ENCODE measurements at places on chromosomes 7 and 10. TPM values are rescaled to one million over a fixed set of nuclear protein-coding genes. Genes with fewer than 3 reads are reported as not detected.

DNA sequence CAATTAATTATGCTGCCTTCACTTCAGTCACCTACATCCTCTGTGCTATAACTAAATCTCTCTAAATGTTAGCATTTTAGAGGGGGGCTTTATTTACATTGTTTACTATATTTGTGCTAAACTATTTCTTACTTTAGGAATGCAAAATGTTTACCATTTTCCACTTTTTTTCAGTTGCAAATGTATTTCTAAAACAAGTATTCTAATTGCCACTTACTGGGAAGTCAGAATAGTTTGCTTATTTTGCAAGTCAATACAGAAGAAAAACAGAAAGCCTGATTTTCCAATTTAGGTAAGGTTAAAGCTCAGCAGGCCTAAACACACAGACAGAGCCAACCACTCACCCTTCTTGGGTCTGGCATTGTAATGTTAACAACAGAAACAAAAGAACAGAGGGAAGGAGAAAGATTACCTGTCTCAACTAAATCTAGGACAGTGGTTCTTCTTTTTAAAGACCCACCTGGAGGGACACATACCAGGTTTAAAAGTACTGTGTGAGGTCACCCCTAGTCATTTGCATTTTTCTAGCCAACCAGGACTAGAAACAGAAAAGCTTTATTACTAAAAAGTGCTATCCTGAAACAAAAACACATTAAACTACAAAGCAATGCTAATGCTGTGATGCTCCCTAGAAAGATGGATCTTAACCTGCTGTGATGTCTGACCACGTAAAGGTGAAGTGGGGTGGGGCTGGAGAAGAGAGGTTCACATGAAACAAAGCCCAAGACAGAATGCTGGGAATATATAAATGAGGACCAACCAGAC, 178.2 kb downstream of the SLC25A13 start:
- no peak overlapping the region for H3K4me3 ChIP-seq
- H3K36me3 ChIP-seq, result no peaks in the 10 kb centered on the region
- no peaks in the 10 kb centered on the region for H3K4me1 ChIP-seq
- no peaks in the 10 kb centered on the region for H3K27me3 ChIP-seq
- H3K27ac ChIP-seq, result no peak overlapping the region

DNA sequence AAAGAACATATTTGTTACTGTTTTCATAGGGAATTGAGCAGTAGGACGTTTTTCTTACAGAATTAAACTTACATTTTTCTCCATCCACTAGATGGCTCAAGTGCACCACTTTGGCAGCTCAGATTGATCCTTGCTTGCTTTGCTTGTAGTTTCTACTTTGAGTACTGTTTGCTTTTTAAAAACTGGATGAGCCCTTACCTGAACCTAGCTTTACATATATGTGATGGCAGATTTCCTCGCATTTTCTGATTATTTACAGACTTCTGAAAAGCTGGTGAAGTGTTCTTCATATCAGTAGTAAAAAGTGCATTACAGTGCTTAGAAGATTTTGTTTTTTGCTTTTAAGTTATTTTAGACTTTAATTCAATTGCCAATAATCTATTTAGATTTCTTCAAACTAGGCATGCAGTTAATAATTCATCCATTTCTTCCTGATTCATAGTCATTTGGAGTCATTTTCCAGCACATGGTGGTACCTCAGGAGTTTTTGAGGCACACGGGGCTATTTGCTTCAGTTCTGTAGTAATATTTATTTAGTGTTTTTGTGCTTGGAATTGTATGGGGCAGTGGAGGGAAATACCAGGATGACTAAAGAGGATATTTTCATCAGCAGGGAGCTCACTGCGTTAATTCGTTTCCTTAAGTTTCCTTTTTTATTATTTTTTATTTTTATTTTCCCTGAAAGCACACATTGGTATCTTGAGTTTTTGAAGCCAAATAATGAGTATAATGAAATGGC, 57.3 kb downstream of the MAPK8 start:
- H3K27ac ChIP-seq, result no peak overlapping the region
- H3K4me3 ChIP-seq, result no peak overlapping the region
- peak; percentile 65 for DNase-seq
- H3K4me1 ChIP-seq, result peaks cover 15% of the 10 kb centered on the region
- H3K36me3 ChIP-seq, result no peaks in the 10 kb centered on the region
- no peaks in the 10 kb centered on the region for H3K27me3 ChIP-seq

- DNase-seq, result no peak
- no peaks in the 10 kb centered on the region for H3K27me3 ChIP-seq
- no peak overlapping the region for H3K4me3 ChIP-seq
- no peaks in the 10 kb centered on the region for H3K36me3 ChIP-seq
- H3K4me1 ChIP-seq, result peaks cover 5% of the 10 kb centered on the region
These were observed 623.8 kb downstream of the SUGCT start for GRCh38 chr7:40758590-40758989.

GRCh38 chr10:44471410-44471809, 86.5 kb upstream of the CXCL12 start:
- H3K27ac ChIP-seq, result no peak overlapping the region
- no peaks in the 10 kb centered on the region for H3K27me3 ChIP-seq
- no peak overlapping the region for H3K4me3 ChIP-seq
- H3K36me3 ChIP-seq, result no peaks in the 10 kb centered on the region

GRCh38 chr7:6619961-6620360, 4.6 kb downstream of the ZNF853 start:
- H3K4me3 ChIP-seq, result no peak overlapping the region
- H3K4me1 ChIP-seq, result no peaks in the 10 kb centered on the region
- H3K36me3 ChIP-seq, result no peaks in the 10 kb centered on the region
- DNase-seq, result no peak

SCD gene
- total RNA-seq, result 367 TPM

DNA sequence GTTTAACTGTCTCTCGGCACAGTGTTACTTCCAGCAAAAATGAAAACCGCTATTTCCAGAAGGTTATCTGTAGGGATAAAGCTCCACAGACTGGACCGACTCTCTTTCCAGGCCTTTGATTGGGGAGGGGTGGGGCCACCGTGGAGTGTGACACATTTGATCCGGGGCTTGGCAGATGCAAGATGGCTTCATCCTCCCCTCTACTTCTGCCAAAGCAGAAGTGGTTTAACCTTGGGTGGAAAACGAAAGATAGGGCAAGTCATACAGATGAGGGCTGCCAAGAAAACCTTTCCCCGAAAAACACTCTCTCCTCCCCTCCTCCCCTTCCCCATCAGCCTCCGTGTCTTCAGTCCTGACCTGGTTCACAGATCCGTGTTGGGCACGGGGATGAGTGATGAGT, 139.7 kb upstream of the SH2B2 start:
- no peaks in the 10 kb centered on the region for H3K27me3 ChIP-seq
- H3K36me3 ChIP-seq, result no peaks in the 10 kb centered on the region
- no peak overlapping the region for H3K4me3 ChIP-seq
- no peaks in the 10 kb centered on the region for H3K4me1 ChIP-seq

DNA sequence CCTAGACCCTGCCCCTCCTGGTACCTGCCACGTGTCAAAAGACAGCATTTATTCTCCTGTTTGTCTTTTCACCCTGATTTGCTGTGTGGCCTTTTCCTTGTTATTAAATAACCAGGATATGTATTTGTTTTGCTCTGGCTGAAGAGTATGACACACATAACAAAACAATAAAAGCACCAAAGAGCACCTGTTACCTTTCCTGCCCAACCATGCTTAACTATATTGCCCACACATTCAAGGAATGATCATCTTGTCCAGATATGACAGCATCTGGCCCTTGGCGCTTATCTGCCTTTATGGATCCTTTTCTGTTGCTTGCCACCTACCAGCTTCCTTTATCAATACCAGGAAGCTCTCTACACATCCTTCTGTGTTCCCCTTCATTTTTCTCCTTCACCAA, 357.7 kb downstream of the FGFR2 start:
- H3K27ac ChIP-seq, result no peak overlapping the region
- no peak overlapping the region for H3K4me3 ChIP-seq
- H3K4me1 ChIP-seq, result no peaks in the 10 kb centered on the region
- H3K27me3 ChIP-seq, result no peaks in the 10 kb centered on the region
- no peak for DNase-seq

DNA sequence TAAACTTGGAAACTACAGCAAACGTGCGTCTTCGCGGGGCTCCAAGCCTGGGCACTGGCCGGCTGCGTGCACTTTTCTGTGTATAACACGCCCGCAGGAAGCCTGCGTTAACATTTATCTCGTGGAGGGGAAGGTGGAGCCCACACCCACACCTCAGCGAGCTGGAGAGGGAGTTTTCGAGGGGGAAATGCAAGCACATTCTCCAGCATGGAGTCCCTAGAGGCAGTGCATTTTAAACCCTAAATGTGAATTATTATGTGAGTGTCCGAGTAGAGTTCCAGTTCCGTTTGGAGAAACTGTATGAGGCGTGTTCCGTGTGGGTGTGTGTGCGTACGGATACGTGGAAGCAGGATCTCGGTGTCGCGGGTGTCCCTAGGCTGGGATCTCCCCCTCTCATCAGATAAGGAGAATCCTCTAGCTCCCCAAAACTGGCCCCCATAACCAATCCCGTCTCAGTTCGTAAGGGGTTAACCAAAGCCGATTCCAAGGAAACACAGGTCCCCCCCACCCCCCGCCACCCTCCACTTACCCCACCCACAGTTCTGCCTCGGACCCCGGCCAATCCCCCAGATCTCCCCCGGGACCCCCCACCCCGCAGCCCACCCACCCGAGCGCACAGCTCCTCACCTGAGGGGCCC, 403 bp downstream of the CDK6 start:
- DNase-seq, result peak; percentile 43
- peak overlapping the region; percentile 79 for H3K4me3 ChIP-seq
- peaks cover 2% of the 10 kb centered on the region for H3K4me1 ChIP-seq
- H3K27me3 ChIP-seq, result no peaks in the 10 kb centered on the region
